ENCODE measurements at places on chromosomes 4 and X.
A peak's percentile ranks its signal among the peaks of the same experiment; 100 is the strongest.

- DNase-seq = peak; percentile 55
Observed at GRCh38 chr4:15702941-15703403, at the start of gene BST1. Gene BST1, plus strand, starts transcription at chr4:15703065. Its CDS starts 80 bp downstream, at chr4:15703145.

- DNase-seq = no peak
Observed at GRCh38 chr4:140300271-140300970, 73.0 kb upstream of the SCOC start.

DNA sequence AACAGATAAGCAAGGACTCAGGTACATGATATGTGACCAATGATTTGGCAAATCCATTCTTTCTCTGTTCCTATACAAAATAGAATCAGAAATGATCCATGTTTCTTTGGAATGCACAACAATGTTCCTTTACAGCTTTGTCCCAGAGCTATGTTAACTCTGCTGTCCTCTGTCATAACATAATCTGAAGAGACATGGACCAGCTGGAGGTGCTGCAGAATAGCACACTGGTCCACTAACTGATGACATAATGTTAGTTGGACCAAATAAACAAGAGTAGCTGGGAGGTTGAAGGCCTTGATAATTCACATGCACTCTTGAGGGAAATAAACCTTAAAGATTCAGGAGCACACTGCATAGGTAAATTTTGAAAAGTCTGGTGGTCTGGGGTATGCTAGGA, 23.0 kb upstream of the DHX15 start:
- no peak for DNase-seq

GRCh38 chr4:145066063-145066501, 31.9 kb downstream of the ANAPC10 start:
- no peak for DNase-seq

- DNase-seq = no peak
Observed at GRCh38 chrX:109797311-109797975, 64.4 kb upstream of the ACSL4 start.

GRCh38 chrX:81120258-81120935, 81.3 kb downstream of the HMGN5 start:
- DNase-seq = no peak

DNA sequence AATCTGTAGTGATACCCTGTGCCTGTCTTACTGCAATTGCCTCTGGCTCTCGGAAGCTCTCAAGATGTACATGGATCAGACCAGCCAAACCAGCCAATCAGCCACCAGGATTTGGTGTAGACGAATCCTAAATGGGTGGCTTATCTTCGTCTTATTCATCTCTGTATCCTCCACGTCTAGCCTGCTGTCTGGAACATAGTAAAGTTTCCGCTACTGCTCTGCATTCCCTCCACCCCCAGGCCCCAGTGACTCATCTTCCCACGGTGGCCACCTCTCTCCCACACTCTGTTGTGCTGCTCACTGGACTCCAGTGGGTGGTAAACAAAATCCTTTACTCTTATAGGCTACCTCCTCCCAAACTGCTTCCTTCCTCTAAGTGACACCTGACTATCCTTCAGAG, 37.8 kb downstream of the SEPTIN6 start:
- DNase-seq = peak; percentile 71

GRCh38 chrX:21853578-21853977, 2.2 kb upstream of the YY2 start:
- DNase-seq = no peak

- DNase-seq = no peak
Observed at GRCh38 chrX:118249146-118249545, 96.8 kb upstream of the WDR44 start.

GRCh38 chr4:117984366-117984680, 50.0 kb upstream of the NDST3 start:
- DNase-seq = no peak

GRCh38 chr4:165553221-165553810, 174.5 kb downstream of the CPE start:
- no peak for DNase-seq

GRCh38 chr4:160652790-160653189, 1511.0 kb downstream of the FSTL5 start:
- DNase-seq = no peak

DNA sequence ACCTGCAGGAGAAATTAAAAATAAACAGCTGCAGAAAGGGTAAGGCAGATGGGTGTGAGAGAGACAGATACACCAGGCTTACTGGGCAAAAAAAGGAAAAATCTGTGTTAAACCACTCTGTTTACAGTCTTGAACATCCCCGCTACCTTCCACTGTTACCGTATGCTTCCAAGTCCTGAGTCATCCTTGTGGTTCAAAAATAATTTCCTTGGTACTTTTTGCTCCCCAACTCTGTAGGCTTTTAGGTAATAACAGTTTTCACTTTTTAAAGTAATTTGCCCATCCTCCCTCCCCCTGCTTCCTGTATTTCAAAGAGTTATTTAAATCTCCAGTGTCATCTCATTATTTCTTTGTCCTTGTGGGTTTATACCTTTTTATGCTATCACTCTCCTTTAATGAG, 210.1 kb upstream of the FAT4 start:
- DNase-seq = no peak

- no peak for DNase-seq
Observed at GRCh38 chr4:95129821-95130311, 372.1 kb downstream of the BMPR1B start.

DNA sequence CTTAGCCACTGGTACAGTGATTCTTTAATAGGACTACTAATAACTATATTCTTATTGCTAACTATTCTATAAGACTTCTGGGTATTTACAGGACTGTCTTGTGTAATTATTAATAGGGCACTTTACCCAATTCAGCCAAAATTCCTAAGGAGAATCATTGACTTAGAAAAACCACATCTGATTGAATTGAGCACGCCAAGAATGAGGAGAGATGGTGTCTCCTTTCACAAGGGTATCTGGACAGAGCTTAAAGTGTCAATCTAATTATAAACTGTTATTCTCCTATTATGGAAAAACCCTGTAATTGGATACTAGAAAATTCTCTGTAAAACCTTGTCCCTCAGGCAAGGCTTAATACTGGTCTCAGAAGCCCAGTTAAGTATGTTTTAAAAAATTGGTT, 111.1 kb upstream of the TLL1 start:
- no peak for DNase-seq

- DNase-seq = peak; percentile 39
Observed at GRCh38 chrX:133776072-133776471, 209.3 kb downstream of the GPC3 start.

- no peak for DNase-seq
Observed at GRCh38 chr4:28421221-28421620, 1560.6 kb downstream of the STIM2 start.

- peak; percentile 4 for DNase-seq
Observed at GRCh38 chr4:74794382-74795010, at the start of gene BTC. Gene BTC, minus strand, starts transcription at chr4:74794523. Its CDS starts 198 bp downstream, at chr4:74794325.

DNA sequence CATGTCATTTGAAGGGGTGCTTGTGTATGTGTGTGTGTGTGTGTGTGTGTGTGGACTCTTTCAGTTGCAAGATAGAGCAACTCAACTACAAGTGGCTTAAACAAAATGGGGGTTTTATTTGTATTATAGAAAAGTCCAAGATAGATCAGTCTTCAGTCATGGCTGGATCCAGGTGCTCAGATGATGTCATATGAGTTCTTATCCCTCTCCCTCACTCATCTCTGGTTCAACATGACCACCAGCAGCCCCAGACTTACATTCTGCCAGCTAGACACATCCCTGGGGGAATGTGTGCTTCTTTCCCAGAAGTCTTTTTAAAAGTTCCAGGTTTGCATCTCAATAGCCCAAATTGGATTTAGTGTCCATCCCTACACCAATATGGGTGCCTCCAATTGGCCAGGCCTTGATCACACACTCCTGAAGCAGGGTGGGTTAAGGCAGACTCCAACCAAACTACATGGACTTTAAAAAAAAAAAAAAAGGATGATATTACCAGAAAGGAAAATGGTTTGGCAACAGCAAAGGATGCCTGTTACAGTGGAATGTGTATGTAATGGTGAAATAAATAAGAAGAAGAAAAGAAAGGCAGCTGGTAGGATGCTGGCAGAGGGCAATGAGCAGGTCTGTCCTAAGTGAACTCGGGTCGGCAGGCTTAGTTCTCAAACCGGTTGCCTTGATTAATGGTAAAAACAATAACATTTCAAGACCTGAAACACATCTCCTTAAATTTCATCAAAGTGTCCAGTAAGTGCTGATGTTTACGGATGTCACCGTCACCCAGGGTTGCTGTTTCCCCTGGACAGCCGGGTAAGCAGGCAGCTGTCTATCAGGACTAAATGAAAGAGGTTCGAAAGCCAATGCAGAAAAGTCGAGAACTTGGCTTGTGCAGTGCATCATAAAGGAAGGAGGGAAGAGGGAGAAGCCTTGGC, 107.7 kb downstream of the SMIM20 start:
- no peak for DNase-seq

DNA sequence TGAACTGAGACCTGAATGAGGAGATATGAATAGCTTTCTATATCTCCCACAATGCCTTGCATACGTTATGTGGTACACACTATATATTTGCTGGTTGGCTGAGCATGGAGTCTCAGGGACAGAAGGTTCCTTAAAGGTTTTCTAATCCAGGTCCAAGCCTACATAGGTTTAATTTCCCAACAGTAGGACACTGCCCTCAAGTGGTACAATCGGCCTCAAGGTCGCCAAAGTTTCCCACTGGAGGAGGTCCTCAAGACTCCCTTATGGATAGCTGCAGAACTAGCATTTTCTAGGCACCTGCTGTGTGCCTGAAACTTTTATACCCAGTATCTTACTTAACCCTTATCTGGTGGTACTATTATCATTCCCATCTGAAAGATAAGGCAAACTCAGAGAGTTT, 21.0 kb upstream of the EFNB1 start:
- DNase-seq = no peak

GRCh38 chr4:1830642-1831228, 25.2 kb downstream of the LETM1 start:
- no peak for DNase-seq

- no peak for DNase-seq
Observed at GRCh38 chrX:38571058-38571457, 9.7 kb downstream of the TSPAN7 start.

GRCh38 chr4:124953486-124953885, 241.0 kb upstream of the ANKRD50 start:
- DNase-seq = no peak

DNA sequence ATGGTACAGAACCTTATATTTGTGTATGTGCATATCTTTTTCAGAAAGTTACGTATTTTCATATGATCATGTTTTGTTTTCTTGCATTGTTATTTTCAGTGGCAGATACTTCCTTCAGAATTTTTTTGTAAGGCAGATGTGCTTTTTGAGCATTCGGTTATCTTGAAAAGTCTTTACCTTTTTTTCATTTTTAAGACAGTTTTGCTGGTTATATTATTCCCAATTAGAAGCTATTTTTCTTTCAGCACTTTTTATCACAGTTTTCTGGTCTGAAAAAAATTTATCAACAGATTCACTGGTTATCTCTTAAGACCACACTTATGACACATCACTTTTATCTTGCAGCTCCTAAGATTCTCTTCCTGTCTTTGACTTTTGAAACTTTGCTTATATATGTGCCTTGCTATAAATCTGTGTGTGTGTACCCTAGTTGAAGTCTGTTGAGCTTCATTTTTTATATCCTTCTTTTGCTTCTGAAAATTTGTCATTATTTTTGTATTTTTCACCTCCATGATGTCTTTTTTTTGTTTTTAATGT, 53.1 kb downstream of the ZNF732 start:
- DNase-seq = no peak

GRCh38 chr4:97656044-97656720, 487.1 kb downstream of the STPG2 start:
- DNase-seq = no peak

- DNase-seq = no peak
Observed at GRCh38 chr4:38368613-38369012, 295.4 kb upstream of the KLF3 start.

GRCh38 chr4:152278505-152279233, 257.2 kb downstream of the FBXW7 start:
- no peak for DNase-seq

DNA sequence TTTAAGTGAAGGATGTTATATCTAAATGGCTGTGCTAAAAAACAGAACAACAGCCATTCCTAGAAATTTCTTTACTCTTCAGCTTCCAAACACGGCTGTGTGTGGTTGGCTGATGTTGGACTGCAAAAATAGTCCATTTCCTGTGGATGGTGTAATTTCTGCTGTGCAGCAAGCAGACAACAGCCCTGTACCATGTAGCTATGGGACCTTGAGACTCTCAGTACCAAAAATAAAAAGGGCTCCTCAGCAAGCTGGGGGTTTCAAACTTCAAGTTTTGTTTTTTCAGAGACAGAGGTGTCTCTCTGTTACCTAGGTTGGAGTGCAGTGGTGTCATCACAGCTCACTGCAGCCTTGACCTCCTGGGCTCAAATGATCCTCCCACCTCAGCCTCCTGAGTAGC, 18.1 kb downstream of the CD40LG start:
- no peak for DNase-seq

- DNase-seq = peak; percentile 15
Observed at GRCh38 chr4:36394352-36394903, 113.0 kb downstream of the DTHD1 start.

DNA sequence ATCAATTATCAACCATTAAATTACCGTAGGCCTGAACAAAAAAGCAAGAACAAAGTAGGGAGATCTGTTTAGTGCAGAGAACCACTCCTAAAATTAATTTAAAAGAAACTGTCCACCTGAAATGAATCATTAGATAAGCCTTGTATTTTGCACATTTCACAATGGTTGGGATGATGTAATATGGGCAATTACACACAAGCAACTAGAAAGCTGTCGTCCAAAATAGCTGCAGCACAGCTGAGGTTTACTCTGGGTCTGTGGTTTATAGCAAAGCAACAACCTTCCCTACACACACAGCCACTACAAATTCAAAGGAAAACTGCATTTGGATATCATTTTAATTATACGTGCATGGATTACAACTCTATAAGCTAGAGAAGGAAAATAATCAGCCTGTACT, 28.5 kb downstream of the PCDH19 start:
- no peak for DNase-seq

- DNase-seq = no peak
Observed at GRCh38 chr4:100289946-100290345, 99.7 kb upstream of the DDIT4L start.

- DNase-seq = no peak
Observed at GRCh38 chr4:123621072-123621705, 224.6 kb downstream of the SPRY1 start.

DNA sequence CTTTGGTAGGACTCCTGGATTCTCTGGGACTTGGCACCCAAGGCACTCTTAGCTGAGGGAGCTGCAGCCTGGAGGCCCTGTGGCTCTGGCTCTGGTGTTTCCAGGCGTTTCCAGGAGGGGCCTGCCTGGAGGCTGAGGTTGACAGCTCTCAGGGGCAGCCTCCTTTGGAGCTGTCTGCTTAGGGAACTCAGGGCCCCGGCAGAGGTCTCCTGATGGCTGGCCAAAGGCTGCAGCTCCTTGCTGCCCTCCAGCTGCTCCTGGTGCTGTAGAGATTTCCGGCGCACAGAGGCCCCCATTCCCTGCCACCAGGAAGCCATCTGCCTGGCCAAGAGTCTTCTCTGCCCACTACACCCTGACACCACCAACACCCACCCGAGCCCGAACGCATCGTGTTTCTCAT, 25.3 kb upstream of the ARHGEF38 start:
- no peak for DNase-seq

Measured in activated naive CD8-positive, alpha-beta T cell treated with anti-CD3 and anti-CD28 coated beads, Interleukin-2, amount 50 U/mL, for 24 hours (primary cell).